ENCODE measurements at places on chromosomes 4 and X. TPM values are rescaled to one million over a fixed set of nuclear protein-coding genes. Genes with fewer than 3 reads are reported as not detected.

The GUCY1B1 gene
- polyA plus RNA-seq, result 10.2 TPM

The TLR7 gene
- 0.87 TPM for polyA plus RNA-seq

The F8A2 gene
- polyA plus RNA-seq, result not detected

The INTU gene
- 2.5 TPM for polyA plus RNA-seq

The ABCG2 gene
- 1.2 TPM for polyA plus RNA-seq
